ENCODE measurements at places on chromosomes 4 and X. TPM values are rescaled to one million over a fixed set of nuclear protein-coding genes. Genes with fewer than 3 reads are reported as not detected.

The ASMT gene
- total RNA-seq = 0.30 TPM

The RBMX2 gene
- total RNA-seq = 40.6 TPM

GRCh38 chr4:94762326-94762725 is 4.6 kb downstream of the BMPR1B start:
- no peak for DNase-seq

GRCh38 chrX:20472148-20472547 is 205.4 kb upstream of the RPS6KA3 start:
- DNase-seq = no peak

- DNase-seq = no peak
Measured at GRCh38 chr4:34492414-34492813, 1751.9 kb downstream of the ARAP2 start.

DNA sequence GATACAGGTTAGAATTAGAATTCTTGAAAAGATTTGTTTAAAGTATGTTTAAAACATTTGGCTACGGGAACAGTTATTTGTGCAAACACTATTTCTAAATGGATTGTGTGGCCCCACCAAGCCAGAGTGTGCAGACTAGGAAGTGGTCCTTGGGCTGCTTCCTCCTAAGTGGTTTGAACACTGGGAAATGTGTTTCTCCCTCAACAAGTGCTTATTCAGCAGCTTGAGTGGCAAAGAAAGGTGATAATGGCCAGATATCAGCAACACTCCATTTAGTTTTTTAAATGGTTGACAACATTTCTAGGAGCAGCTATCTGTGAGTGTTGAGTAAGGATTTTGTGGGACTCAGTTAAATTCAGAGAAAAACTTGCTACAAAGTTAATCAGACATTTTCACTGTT is 141.4 kb upstream of the LNX1 start:
- DNase-seq = no peak

DNA sequence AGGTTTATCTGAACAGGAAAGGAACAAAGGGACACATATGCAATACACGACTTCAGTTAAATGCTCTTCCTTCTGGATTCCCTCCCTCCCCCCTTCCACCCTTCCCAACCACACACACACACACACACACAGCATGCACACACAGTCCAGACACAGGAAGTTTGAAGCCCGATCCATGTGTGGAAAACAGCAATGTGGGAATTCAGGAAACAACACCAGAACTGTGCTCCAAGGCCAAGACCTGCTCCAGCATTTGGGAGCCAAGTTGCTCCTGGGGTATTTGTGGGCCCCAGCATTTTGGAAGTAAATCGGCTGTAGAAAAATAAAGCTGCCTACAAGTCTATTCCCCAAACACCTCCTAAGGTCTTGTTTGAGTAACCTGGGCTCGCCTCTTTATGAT is 5.6 kb upstream of the AMOT start:
- no peak for DNase-seq

DNA sequence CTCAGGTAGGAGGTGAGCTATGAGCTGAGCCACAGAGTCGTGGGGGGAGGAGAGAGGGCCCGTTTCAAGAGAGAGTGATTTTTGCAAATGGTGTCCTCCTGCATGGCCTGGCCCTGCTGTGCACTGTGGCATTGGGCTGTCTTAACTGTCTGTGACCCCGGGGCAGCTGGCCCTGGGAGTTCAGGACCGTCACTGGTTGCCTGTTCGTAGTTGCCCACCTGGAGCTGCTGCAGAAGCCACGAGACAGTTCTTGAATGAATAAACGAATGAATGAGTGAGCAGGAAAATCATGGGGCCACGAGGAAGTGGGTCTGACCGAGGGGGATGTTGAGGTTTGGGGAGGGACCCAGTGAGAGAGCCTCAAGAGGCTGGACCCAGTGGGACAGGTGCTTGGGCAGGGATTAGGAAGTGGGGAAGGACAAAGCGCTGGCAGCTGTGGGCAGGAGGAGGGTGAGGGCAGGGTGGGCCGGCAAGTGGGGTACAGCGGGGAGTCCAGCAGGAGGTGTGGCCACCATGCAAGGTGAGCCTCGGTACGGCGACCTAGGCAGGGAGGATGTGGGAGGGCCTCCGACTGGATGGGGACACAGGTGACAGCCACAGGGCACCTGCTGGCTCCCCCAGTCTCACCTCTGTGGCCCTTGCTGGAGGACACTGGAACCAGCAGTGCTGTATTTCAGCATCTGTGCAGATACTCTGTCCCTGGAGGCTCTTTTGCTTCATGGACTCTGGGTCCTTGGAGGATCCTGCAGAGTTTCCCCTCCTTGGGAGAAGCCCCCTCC is 10.2 kb downstream of the RGS12 start:
- DNase-seq = no peak

GRCh38 chr4:128502818-128503527 is 215.4 kb upstream of the PGRMC2 start:
- DNase-seq = no peak

DNA sequence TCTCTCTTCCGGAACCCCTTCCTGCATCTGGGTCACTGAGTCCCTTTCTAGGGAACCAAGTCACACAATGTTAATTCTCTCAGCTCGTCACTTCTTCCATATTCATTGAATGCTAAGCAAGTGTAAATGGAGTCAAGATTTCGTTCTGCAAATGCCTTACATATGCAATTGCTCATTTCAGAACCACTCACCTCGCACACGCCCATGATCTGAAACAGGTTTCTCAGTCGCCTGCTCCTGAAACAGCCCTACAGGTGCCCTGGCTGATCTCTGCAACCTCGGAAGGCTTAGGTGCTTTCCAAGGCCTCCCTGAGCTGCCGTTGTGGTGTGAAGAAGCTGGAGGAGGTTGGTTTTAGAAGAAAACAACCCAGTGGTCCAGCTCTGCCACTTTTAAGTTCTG is 100.8 kb upstream of the MSX1 start:
- no peak for DNase-seq

DNA sequence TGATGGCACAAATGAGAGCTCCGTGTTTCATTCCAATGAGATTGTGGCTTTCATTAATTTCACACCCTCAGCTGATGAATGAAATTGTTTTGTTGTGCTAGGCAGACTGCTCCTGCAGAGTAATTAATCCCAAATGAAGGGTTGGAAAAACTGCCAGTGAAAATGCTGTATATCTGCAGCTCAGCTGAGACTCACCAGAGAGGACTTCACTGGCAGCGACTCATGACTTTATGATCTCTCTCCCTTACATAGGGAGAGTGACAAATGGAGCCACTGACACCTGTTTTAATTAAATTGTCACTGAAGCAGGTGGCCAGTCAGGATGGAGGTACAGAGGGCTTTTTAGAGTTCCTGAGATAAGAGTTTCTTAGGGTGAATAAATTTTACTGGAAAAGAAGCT is 24.8 kb downstream of the GRXCR1 start:
- DNase-seq = no peak

DNA sequence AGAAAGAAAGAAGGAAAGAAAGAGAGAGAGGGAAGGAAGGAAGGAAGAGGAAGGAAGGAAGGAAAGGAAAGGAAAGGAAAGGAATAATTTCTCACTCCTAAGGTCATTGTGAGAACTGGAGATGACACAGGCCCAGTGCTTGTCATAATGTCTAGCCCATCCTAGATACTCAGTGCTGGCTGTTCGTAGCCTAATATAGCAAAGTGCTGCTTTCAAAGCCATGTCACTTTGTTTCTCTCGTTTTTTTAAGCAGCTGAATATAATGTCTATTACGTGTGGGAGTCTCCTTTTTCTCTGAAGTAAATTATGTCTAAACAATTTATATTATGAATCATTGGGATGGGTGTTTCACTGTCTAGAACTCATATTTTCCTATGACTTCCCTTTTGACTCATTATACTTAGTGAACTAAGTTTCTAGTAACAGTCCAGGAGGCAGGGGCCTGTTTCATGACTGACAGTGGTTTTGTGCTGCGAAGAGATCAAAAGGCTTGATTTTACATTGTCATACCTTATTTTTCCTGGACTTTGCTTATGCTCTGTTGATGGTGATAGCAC is 327.0 kb upstream of the ZFP42 start:
- DNase-seq = no peak

Measured in spinal cord (tissue), 10 donors.